ENCODE measurements at places on chromosomes 2 and 18. TPM values are rescaled to one million over a fixed set of nuclear protein-coding genes. Genes with fewer than 3 reads are reported as not detected.
A peak's percentile ranks its signal among the peaks of the same experiment; 100 is the strongest.

GRCh38 chr2:36582538-36582937 is 15.4 kb downstream of the FEZ2 start:
- H3K27me3 ChIP-seq: no peaks in the 10 kb centered on the region
- DNase-seq: no peak
- no peak overlapping the region for H3K4me3 ChIP-seq
- no peak overlapping the region for H3K27ac ChIP-seq

The IMPA2 gene
- total RNA-seq: 9.5 TPM

- H3K4me3 ChIP-seq: no peak overlapping the region
- no peak overlapping the region for H3K27ac ChIP-seq
- no peak for DNase-seq
- H3K27me3 ChIP-seq: no peaks in the 10 kb centered on the region
- H3K36me3 ChIP-seq: no peaks in the 10 kb centered on the region
These were observed 10.1 kb downstream of the HJURP start for GRCh38 chr2:233844064-233844807.

The AOX1 gene
- total RNA-seq: not detected

- peaks cover 8% of the 10 kb centered on the region for H3K36me3 ChIP-seq
- DNase-seq: no peak
- no peak overlapping the region for H3K4me3 ChIP-seq
- H3K4me1 ChIP-seq: peaks cover 22% of the 10 kb centered on the region
- no peak overlapping the region for H3K27ac ChIP-seq
- no peaks in the 10 kb centered on the region for H3K27me3 ChIP-seq
These were observed 22.8 kb downstream of the ATP8B1 start for GRCh38 chr18:57780318-57780705.

The IL37 gene
- not detected for total RNA-seq

DNA sequence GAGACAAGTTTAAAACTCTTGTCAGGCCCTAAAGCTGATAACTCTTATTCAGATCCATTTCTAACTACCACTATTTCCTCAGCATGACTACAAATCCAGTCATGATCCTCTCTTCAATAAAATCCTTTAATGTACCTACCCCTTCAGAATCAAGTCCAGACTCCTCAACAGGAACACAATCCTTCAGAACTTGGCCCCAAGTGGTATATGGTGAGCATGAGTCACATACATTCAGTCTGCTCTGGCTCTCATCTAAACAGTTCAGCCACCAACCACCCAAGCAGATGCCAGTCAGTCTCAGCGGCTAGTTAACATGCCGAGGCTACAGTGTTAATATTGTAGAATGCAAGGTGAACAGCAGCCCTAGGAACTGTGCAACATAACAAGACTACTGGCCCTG is 9.7 kb downstream of the LMAN2L start:
- H3K4me1 ChIP-seq: peaks cover 4% of the 10 kb centered on the region
- H3K27ac ChIP-seq: peak overlapping the region; percentile 17
- no peaks in the 10 kb centered on the region for H3K27me3 ChIP-seq

- no peak overlapping the region for H3K4me3 ChIP-seq
- no peaks in the 10 kb centered on the region for H3K36me3 ChIP-seq
- H3K27me3 ChIP-seq: no peaks in the 10 kb centered on the region
- H3K27ac ChIP-seq: no peak overlapping the region
These were observed 728.9 kb downstream of the SUCLG1 start for GRCh38 chr2:83730223-83730622.

DNA sequence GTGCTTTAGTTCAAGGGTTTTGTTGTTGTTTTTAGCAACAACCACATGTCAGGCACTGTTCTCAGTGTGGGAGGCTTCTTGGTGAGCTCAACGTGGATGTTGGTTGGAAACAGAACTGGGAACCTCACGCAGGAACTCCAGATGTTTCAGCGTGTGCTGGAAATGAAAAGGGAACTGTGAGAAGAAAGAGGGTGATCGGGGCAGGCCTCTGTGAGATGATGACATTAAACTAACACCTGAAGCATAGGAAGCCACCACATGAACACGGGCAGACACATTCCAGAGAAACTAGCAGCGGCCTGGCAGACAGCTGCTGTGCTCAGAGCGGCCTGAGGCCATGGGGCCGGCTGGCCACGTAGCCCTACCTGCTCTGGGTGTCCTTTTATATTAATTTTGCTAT is 66.4 kb downstream of the COA5 start:
- no peak overlapping the region for H3K27ac ChIP-seq
- DNase-seq: no peak
- H3K36me3 ChIP-seq: peaks cover 38% of the 10 kb centered on the region
- no peak overlapping the region for H3K4me3 ChIP-seq

DNA sequence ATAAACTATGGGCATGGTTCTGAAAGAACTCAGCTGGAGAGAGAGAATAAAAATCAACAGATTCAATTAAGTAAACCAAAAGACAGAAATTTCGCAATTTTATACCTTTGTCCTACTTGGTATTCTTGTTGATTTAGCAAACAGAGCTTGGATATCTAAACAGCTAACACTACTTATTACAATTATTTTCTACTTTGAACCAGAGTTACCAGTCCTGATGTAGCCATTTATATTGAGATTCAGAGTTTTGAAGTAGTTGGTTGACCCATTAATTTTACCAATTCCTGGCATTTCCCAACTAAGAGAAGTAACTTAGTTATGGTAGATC is 48.9 kb downstream of the ASXL2 start:
- H3K4me3 ChIP-seq: no peak overlapping the region
- H3K36me3 ChIP-seq: peaks cover 35% of the 10 kb centered on the region
- no peak for DNase-seq
- H3K27me3 ChIP-seq: no peaks in the 10 kb centered on the region
- H3K4me1 ChIP-seq: peaks cover 57% of the 10 kb centered on the region

DNA sequence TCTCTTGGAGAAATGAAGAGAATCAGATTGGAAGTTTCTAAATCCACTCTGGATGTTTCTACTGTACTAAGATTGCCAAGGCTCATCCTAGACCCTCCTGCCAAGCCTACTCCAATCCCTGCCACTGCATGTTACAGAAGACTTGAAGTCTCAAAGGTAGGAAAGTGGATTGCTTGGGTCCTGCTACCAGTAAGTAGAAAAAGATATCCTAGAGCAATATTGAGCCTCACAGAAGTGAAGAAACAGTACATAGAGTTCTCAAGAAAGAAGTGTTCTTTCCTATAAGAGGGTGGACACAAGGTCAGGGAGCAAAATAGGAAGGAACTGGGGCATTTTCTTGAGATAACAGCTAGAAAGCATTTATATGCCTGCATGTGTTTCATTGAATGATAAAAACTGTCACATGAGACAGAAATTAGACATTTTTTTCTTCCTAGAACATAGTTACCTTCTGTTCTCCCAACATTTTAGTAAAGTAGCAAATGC is 232.9 kb downstream of the RBM43 start:
- H3K4me1 ChIP-seq: peaks cover 5% of the 10 kb centered on the region
- DNase-seq: no peak
- no peaks in the 10 kb centered on the region for H3K36me3 ChIP-seq
- peaks cover 3% of the 10 kb centered on the region for H3K27me3 ChIP-seq
- H3K4me3 ChIP-seq: no peak overlapping the region
- no peak overlapping the region for H3K27ac ChIP-seq

The EIF2AK2 gene
- total RNA-seq: 24.4 TPM

DNA sequence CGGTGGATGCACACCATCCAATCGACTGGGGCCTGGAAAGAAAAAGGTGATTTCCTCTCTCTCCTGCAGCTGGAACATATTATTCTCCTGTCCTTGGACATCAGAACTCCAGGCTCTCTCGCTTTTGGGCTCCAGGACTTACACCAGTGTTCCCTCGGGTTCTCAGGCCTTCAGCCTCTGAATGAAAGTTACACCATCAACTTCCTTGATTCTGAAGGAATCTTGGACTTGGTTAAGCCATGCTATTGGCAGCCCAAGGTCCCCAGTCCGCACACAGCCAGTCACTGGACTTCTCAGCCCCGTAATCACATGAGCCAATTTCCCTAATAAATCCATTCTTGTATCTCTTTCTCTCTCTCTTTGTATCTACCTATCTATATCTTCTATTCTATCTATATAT is 418.9 kb downstream of the IRS1 start:
- H3K27ac ChIP-seq: no peak overlapping the region
- no peak for DNase-seq
- H3K27me3 ChIP-seq: peaks cover 5% of the 10 kb centered on the region
- H3K36me3 ChIP-seq: no peaks in the 10 kb centered on the region

GRCh38 chr2:61658841-61659780 is 121.0 kb upstream of the XPO1 start:
- no peaks in the 10 kb centered on the region for H3K27me3 ChIP-seq
- no peaks in the 10 kb centered on the region for H3K36me3 ChIP-seq
- no peaks in the 10 kb centered on the region for H3K4me1 ChIP-seq
- no peak for DNase-seq

GRCh38 chr2:227103583-227103982 is 60.4 kb downstream of the COL4A4 start:
- peaks cover under 1% of the 10 kb centered on the region for H3K27me3 ChIP-seq
- no peaks in the 10 kb centered on the region for H3K36me3 ChIP-seq
- no peaks in the 10 kb centered on the region for H3K4me1 ChIP-seq
- no peak overlapping the region for H3K27ac ChIP-seq
- no peak overlapping the region for H3K4me3 ChIP-seq

- no peak for DNase-seq
- H3K4me3 ChIP-seq: peak overlapping the region; percentile 55
These were observed 45.7 kb upstream of the EML4 start for GRCh38 chr2:42123426-42123825.

The POTEJ gene
- total RNA-seq: not detected

GRCh38 chr2:130251873-130252620 is 53.8 kb upstream of the TUBA3E start:
- no peaks in the 10 kb centered on the region for H3K4me1 ChIP-seq
- H3K27ac ChIP-seq: no peak overlapping the region
- H3K4me3 ChIP-seq: no peak overlapping the region
- DNase-seq: no peak
- no peaks in the 10 kb centered on the region for H3K36me3 ChIP-seq

The AQP12A gene
- total RNA-seq: not detected

The INSIG2 gene
- 25.6 TPM for total RNA-seq

- no peak overlapping the region for H3K27ac ChIP-seq
- no peak for DNase-seq
- no peaks in the 10 kb centered on the region for H3K36me3 ChIP-seq
- H3K4me1 ChIP-seq: peaks cover 12% of the 10 kb centered on the region
- H3K27me3 ChIP-seq: no peaks in the 10 kb centered on the region
- no peak overlapping the region for H3K4me3 ChIP-seq
These were observed 6.2 kb downstream of the MPPE1 start for GRCh38 chr18:11901826-11902438.

DNA sequence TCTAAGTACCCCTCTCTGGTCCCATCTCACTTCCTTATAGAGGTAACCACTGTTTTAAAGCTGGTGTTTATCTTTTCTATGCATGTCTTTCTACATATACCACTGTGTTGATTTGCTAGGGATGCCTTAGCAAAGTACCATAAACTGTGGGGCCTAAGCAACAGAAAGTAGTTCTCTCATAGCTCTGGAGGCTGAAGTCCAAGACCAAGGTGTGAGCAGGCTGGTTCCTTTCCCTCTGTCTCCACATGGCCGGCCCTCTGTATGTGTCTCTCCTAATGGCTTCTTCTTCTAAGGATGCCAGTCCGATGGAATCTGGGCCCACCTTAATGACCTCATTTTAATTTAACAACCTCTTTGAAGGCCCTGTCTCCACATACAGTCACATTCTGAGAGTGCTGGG is 40.8 kb upstream of the ROCK2 start:
- H3K4me1 ChIP-seq: no peaks in the 10 kb centered on the region
- DNase-seq: no peak
- H3K36me3 ChIP-seq: no peaks in the 10 kb centered on the region
- H3K27me3 ChIP-seq: no peaks in the 10 kb centered on the region

The KIF5C gene
- 9.4 TPM for total RNA-seq

Measured in naive thymus-derived CD8-positive, alpha-beta T cell (primary cell).